Activated CD4-positive, alpha-beta memory T cell treated with anti-CD3 and anti-CD28 coated beads for 36 hours (primary cell): ENCODE measurements at places on chromosomes 16 and 17. TPM values are rescaled to one million over a fixed set of nuclear protein-coding genes. Genes with fewer than 3 reads are reported as not detected.
A peak's percentile ranks its signal among the peaks of the same experiment; 100 is the strongest.

DNA sequence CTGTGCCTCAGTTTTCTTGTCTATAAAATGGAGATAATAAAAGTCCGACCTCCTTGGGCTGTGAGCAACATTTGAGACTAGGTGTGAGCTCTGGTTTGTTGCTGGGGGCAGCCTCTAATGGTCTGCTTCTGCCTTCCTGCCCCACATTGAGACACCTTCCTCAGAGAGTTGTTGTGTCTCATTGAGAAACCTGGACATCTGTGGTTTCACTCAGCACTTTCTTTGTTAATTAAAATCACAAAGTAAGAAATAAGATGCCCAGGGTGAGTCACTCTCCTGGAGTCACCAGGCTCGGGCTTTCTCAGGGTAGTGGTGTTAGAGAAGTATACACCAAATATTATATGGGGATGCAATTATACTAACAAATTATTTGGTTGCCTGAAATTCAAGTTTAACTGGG lies 389.2 kb upstream of the SALL1 start:
- no peaks in the 10 kb centered on the region for H3K4me1 ChIP-seq
- H3K27ac ChIP-seq, result no peak overlapping the region
- H3K36me3 ChIP-seq, result no peaks in the 10 kb centered on the region
- H3K4me3 ChIP-seq, result no peak overlapping the region
- DNase-seq, result no peak
- no peaks in the 10 kb centered on the region for H3K27me3 ChIP-seq

GRCh38 chr17:81854974-81855774 lies 5.2 kb downstream of the P4HB start:
- no peaks in the 10 kb centered on the region for H3K27me3 ChIP-seq
- H3K4me1 ChIP-seq, result peaks cover 25% of the 10 kb centered on the region
- peaks cover 56% of the 10 kb centered on the region for H3K36me3 ChIP-seq
- no peak for DNase-seq
- no peak overlapping the region for H3K4me3 ChIP-seq
- no peak overlapping the region for H3K27ac ChIP-seq

- H3K4me1 ChIP-seq, result no peaks in the 10 kb centered on the region
- no peaks in the 10 kb centered on the region for H3K27me3 ChIP-seq
- peak; percentile 42 for DNase-seq
These were observed 1.4 kb upstream of the SLC5A11 start for GRCh38 chr16:24844101-24845030.

The PLD6 gene
- total RNA-seq, result 9.3 TPM

The RUSF1 gene
- 41.2 TPM for total RNA-seq
